ENCODE measurements at places on chromosomes 2 and 18.

DNA sequence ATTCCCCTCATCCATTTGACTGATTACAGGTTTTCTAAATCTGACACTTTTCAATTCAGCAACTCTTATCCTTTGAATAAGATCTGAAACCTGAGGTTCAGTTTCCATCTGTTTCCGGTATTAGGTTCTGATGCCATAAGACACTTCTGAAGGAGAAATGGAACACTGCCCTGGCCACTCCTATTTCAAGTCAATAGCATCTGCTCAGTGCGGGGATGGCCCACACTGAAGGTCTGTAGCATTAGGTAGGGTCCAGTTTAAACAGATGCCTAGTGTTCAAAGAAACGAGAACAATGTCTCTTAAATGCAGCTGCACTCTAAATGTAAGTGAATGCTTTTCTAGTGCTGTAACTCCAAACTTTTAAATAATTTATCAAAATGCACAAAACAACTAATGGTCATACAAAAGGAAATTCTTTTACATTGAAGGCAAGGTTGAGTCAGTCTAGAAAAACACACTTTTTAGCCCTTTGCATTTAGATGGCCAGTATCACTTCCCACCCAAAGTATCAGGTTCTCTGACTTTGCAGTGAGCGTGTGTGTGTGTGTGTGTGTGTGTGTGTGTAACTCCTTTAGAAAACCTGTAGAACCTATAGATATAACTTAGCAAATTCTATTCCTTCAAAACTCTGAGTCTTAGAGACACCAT, 78.2 kb downstream of the STK39 start:
- DNase-seq: no peak

- no peak for DNase-seq
These were observed 69.7 kb downstream of the ZNF532 start for GRCh38 chr18:58934356-58934755.

DNA sequence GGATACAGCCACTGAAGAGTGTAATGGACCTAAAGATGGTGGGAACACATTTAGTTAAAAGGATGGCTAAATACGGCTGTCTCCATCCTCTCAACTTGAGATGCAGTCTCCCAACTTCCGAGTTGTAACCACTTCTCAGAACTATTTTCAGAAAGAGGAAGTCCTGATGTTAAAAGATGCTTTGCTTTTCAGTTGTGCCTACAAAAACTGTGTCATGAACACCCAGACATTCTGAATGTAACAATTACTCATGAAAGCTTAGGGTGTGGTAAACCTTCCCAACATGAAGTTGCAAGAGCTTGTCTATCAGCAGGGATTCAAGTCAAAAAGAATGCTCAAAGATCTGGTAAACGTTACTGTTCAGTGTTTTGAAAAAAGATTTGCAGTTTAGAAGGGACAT, 147.9 kb downstream of the DOCK10 start:
- DNase-seq: no peak

- no peak for DNase-seq
These were observed 159.4 kb upstream of the TWIST2 start for GRCh38 chr2:238688193-238689153.

- DNase-seq: no peak
These were observed 53.7 kb upstream of the HDAC4 start for GRCh38 chr2:239454507-239454906.

GRCh38 chr2:176579608-176580007, 310.4 kb downstream of the MTX2 start:
- no peak for DNase-seq

- no peak for DNase-seq
These were observed 440.6 kb downstream of the FBXO15 start for GRCh38 chr18:73707035-73707434.

GRCh38 chr2:174012347-174013314, 47.5 kb upstream of the SP3 start:
- DNase-seq: no peak

DNA sequence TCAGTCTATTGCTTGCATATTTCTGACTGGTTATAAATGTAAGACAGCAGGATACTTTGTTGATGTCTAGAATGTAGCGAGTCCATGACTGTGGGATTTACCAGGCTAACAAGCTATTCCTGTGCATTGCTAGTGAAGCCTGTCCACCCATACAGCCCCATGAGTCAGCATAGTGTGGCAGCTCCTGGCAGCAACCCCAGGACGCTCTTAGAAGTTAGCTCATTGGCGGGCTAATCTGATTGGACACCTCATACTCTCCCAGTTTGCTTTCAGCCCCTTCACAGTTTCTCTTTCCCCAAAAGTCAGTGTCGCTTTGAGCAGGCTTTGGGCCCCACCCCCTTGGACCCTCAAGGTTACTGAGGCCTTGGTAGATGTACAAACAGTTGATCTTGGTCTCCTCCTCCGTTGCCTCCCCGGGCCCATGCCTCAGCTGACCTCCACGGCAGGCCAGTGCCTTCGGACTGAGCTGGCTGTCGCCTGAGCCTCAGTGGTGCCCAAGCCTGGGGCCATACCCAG, 48.0 kb downstream of the COA5 start:
- no peak for DNase-seq

GRCh38 chr18:22243513-22243912, 74.1 kb downstream of the GATA6 start:
- DNase-seq: no peak

GRCh38 chr2:192411755-192412154, 217.0 kb upstream of the TMEFF2 start:
- DNase-seq: no peak
